Liver (tissue), 10 donors: ENCODE measurements at places on chromosomes 11 and 22. TPM values are rescaled to one million over a fixed set of nuclear protein-coding genes. Genes with fewer than 3 reads are reported as not detected.

The LRP4 gene
- 3.1 TPM for total RNA-seq

The SPON1 gene
- 0.98 TPM for total RNA-seq

The GSTT2B gene
- 8.0 TPM for total RNA-seq

The OR5P2 gene
- not detected for total RNA-seq

The SPDYC gene
- total RNA-seq = not detected

GRCh38 chr11:13962562-13963168 lies at the start of gene SPON1:
SPON1 (plus strand) TSS chr11:13962723; CDS start chr11:13962905, 182 bp downstream.
- H3K4me1 ChIP-seq = peaks cover 8% of the 10 kb centered on the region
- H3K27me3 ChIP-seq = peaks cover 18% of the 10 kb centered on the region
- H3K4me3 ChIP-seq = no peak within 1 kb of the TSS
- H3K27ac ChIP-seq = no peak within 1 kb of the TSS
- no peaks in the 10 kb centered on the region for H3K36me3 ChIP-seq

DNA sequence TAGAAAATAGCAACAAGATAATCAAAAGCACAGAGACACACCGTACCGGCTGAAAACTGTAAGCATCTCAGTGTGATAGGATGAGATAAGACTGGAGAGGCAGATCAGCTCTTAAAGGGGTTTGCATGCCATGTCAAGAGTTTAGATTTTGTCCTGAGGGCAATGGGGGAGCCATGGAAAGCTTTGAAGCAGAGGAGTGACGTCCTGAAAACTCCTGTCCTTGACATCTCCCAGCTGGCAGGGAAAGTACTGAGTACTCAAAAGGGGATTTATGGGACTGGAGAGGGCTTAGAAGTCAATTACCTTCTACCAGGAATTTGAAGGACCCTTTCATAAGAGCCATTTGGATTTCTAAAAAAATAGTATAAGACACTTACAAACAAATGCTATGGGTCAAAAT lies 420.5 kb upstream of the NARS2 start:
- H3K4me1 ChIP-seq = no peaks in the 10 kb centered on the region
- H3K4me3 ChIP-seq = no peak overlapping the region
- H3K27ac ChIP-seq = no peak overlapping the region
- DNase-seq = no peak

DNA sequence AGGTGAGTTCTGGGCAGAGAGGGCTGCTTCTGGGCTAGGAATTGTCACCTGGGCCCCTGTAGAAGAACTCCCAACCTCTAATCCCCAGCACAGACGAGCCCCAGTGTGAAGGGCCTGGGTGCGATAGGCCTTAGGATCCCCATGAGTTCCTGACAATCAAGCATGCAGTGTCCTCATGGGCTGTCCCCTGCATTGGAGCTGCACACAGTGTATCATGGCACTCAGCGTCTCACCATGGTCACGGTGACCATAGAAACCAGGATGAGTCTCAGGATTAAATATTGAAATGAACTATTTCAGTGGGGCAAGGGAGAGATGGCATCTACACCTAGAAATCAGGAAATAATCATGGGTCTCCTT lies 292 bp downstream of the SCGB2A1 start:
- peaks cover 2% of the 10 kb centered on the region for H3K4me1 ChIP-seq
- no peak overlapping the region for H3K4me3 ChIP-seq
- DNase-seq = no peak
- no peaks in the 10 kb centered on the region for H3K36me3 ChIP-seq
- no peaks in the 10 kb centered on the region for H3K27me3 ChIP-seq
- no peak overlapping the region for H3K27ac ChIP-seq

The TUBA8 gene
- total RNA-seq = 0.84 TPM

DNA sequence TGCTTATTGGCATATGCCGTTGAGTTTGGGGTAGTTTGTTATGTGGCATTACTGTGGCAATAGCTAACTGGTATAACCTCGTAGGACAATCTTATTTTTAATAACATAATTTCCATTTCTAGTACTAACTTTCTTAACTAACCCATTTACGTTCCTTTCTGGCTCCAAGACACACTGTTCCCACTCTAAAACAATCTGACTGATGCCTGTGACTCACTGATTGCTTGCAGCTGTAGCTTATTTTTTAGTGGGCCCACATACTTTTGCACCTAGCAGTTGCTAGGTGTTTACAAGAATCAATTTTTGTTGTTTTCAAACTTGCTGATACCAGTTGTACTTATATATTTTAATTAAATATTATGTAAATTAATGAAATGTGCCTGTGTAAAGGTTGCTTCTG lies 52.2 kb downstream of the FAT3 start:
- no peak overlapping the region for H3K27ac ChIP-seq
- DNase-seq = no peak
- no peaks in the 10 kb centered on the region for H3K36me3 ChIP-seq
- H3K27me3 ChIP-seq = no peaks in the 10 kb centered on the region
- H3K4me1 ChIP-seq = no peaks in the 10 kb centered on the region

The AGBL2 gene
- 3.0 TPM for total RNA-seq
